ENCODE measurements at places on chromosomes 1 and 21.

- DNase-seq: no peak
Measured at GRCh38 chr1:93740601-93741031, 59.0 kb upstream of the BCAR3 start.

DNA sequence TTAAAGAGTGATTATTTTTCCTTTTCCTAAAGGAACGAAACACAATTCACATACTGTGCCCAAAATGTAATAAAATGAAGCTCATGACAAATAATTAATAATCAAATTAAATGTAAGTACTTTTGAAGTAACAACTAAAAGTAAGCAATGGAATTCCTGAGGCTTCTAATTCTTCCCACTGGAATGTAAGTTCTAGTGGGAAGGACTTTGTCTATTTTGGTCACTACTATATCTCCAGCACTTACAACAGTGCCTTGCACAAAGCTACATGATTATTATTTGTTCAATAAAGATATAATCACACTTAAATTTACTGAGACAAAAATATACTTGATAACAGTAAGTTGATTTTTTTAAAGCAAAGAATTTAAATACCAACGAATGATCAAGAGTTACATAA lies 128.8 kb downstream of the COQ8A start:
- no peak for DNase-seq

GRCh38 chr21:15199414-15200383 lies 134.9 kb upstream of the NRIP1 start:
- DNase-seq: no peak

DNA sequence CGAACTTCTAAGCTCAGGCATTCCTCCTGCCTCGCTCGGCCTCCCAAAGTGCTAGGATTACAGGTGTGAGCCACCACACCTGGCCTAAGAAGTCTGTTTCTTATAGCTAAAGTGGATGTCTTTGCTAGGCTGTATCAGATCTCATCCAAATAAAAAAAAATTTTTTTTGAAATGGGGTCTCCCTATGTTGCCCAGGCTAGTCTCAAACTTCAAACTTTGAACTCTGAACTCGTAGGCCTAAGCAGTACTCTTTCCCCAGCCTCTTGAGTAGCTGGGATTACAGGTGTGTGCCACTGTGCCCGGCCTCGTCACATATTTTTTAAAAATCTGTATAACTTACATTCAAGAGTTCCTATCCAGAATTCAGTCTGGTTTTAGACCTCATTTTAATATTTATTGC lies 40.5 kb downstream of the RPRD2 start:
- no peak for DNase-seq

DNA sequence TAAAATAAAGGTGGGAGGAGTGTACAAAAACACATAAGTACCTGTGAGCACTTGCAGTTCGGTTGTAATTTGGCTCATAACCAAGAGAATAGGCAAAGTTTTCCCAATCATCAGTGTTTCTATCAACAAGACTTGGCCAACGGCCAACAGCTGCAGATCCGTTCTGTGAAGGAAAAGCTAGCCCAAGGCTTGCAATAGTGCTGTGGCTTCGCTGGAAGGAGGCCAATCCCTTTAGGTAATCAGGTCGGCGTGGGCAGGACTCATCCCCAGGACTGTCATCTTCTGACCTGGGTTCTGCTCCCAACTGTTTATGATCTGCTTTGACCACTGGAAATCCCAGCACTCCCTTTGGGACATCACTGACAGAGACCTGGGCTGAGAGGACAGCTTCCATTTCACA lies 107.8 kb downstream of the LYST start:
- no peak for DNase-seq
